ENCODE measurements at places on chromosomes 4 and X. TPM values are rescaled to one million over a fixed set of nuclear protein-coding genes. Genes with fewer than 3 reads are reported as not detected.

GRCh38 chr4:151325111-151325948 lies at the start of gene SH3D19:
Gene SH3D19 (minus strand): TSS chr4:151325605. CDS start chr4:151325352, 253 bp downstream.
- peaks cover 65% of the 10 kb centered on the region for H3K27me3 ChIP-seq
- H3K27ac ChIP-seq, result no peak within 1 kb of the TSS
- peaks cover 3% of the 10 kb centered on the region for H3K36me3 ChIP-seq
- H3K4me1 ChIP-seq, result peaks cover 7% of the 10 kb centered on the region
- H3K4me3 ChIP-seq, result peak within 1 kb of the TSS; percentile 92

The MUC7 gene
- not detected for total RNA-seq

The CSN1S1 gene
- total RNA-seq, result not detected

GRCh38 chr4:140195806-140196205 lies 41.8 kb upstream of the MAML3 start:
- peaks cover 8% of the 10 kb centered on the region for H3K4me1 ChIP-seq
- no peaks in the 10 kb centered on the region for H3K27me3 ChIP-seq
- H3K36me3 ChIP-seq, result peaks cover 4% of the 10 kb centered on the region
- H3K27ac ChIP-seq, result no peak overlapping the region
- no peak overlapping the region for H3K4me3 ChIP-seq

DNA sequence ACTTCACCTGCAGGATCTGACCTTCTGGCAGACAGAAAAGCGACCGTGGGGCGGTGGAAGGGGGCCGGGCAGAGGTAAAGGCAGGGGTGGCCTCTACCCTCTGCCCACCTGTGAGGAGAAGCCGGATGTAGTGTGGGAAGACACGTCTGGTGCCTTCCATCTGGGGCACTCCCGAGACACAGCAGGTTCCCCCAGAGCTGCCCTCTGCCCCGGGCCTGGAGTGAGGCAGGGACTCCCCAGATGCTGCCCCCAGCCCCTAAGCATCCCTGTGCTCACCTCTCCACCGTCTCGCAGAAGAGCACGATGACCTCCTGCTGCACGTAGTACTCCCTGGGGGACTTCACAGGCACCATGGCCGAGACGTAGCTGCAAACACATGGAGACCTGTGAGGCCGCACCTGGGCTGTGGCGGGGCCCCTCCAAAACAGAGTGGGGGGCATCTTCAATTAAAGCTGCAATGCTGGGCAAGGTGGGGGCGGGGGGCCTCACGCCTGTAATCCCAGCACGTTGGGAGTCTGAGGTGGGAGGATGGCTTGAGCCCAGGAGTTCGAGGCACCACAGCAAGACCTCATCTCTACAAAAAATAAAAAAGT lies 75.3 kb upstream of the MXD4 start:
- H3K4me3 ChIP-seq, result no peak overlapping the region
- DNase-seq, result no peak
- no peaks in the 10 kb centered on the region for H3K4me1 ChIP-seq
- no peak overlapping the region for H3K27ac ChIP-seq

GRCh38 chr4:156779774-156780173 lies 191.8 kb downstream of the PDGFC start:
- no peaks in the 10 kb centered on the region for H3K4me1 ChIP-seq
- no peaks in the 10 kb centered on the region for H3K27me3 ChIP-seq
- H3K36me3 ChIP-seq, result no peaks in the 10 kb centered on the region
- H3K27ac ChIP-seq, result no peak overlapping the region
- H3K4me3 ChIP-seq, result no peak overlapping the region

GRCh38 chr4:8269535-8270417 lies at the start of gene HTRA3:
Gene HTRA3 (plus strand): TSS chr4:8269754. CDS start chr4:8269969, 215 bp downstream.
- no peaks in the 10 kb centered on the region for H3K4me1 ChIP-seq
- DNase-seq, result no peak
- peaks cover 32% of the 10 kb centered on the region for H3K27me3 ChIP-seq
- no peak within 1 kb of the TSS for H3K4me3 ChIP-seq
- no peaks in the 10 kb centered on the region for H3K36me3 ChIP-seq
- H3K27ac ChIP-seq, result no peak within 1 kb of the TSS

GRCh38 chr4:30842689-30843088 lies 122.5 kb downstream of the PCDH7 start:
- no peak overlapping the region for H3K27ac ChIP-seq
- no peaks in the 10 kb centered on the region for H3K27me3 ChIP-seq
- H3K36me3 ChIP-seq, result no peaks in the 10 kb centered on the region
- no peaks in the 10 kb centered on the region for H3K4me1 ChIP-seq

The AKAP14 gene
- total RNA-seq, result not detected

The PI4K2B gene
- 29.5 TPM for total RNA-seq

GRCh38 chr4:130131536-130131935 lies 1035.6 kb downstream of the C4orf33 start:
- no peak overlapping the region for H3K27ac ChIP-seq
- no peak for DNase-seq
- H3K4me1 ChIP-seq, result no peaks in the 10 kb centered on the region

DNA sequence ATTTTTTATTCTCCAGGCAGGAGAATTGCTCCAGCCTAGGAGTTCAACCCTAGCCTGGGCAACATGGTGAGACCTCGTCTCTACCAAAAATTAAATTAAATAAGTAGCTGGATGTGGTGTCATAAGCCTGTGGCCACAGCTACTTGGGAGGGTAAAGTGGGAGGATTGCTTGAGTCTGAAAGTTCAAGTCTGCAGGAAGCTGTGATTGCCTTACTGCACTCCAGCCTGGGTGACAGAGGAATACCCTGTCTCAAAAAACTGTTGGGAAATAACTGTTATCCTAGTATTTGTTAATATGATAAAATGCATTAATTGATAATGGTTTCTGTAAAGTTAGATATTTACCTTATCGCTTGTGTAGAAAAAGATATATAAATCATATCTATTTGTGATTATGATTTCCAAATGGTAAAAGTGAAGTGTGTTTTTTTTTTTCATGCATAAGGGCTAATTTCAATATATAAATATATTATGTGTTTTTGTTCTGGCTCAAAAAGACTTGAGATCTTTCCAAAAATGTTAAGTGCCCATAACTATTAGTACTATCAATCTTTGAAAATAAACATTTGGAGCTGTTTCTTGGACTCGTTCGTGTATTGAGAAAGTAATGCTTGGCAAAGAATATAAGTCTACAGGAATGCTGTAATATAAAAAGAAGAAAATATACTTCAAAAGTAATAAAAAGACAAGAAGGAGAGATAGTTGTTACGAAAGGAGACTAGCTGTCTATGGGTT lies 396.6 kb downstream of the ADGRL3 start:
- DNase-seq, result no peak
- H3K27me3 ChIP-seq, result no peaks in the 10 kb centered on the region
- no peaks in the 10 kb centered on the region for H3K4me1 ChIP-seq
- H3K4me3 ChIP-seq, result no peak overlapping the region
- H3K36me3 ChIP-seq, result no peaks in the 10 kb centered on the region

The MAP9 gene
- 8.0 TPM for total RNA-seq

The CLDN34 gene
- total RNA-seq, result not detected

The GPR173 gene
- total RNA-seq, result 0.81 TPM

GRCh38 chr4:48472794-48473193 lies 10.3 kb upstream of the SLC10A4 start:
- DNase-seq, result no peak
- H3K27ac ChIP-seq, result no peak overlapping the region
- peaks cover 14% of the 10 kb centered on the region for H3K27me3 ChIP-seq
- H3K4me3 ChIP-seq, result no peak overlapping the region
- H3K4me1 ChIP-seq, result no peaks in the 10 kb centered on the region

GRCh38 chr4:158259955-158260575 lies 49.8 kb downstream of the TMEM144 start:
- H3K4me1 ChIP-seq, result no peaks in the 10 kb centered on the region
- no peak overlapping the region for H3K4me3 ChIP-seq
- H3K27me3 ChIP-seq, result no peaks in the 10 kb centered on the region
- H3K36me3 ChIP-seq, result no peaks in the 10 kb centered on the region

The ADRA2C gene
- not detected for total RNA-seq

GRCh38 chr4:8289956-8290700 lies 20.6 kb downstream of the HTRA3 start:
- H3K27ac ChIP-seq, result no peak overlapping the region
- no peak overlapping the region for H3K4me3 ChIP-seq
- no peaks in the 10 kb centered on the region for H3K27me3 ChIP-seq
- no peak for DNase-seq
- no peaks in the 10 kb centered on the region for H3K36me3 ChIP-seq

DNA sequence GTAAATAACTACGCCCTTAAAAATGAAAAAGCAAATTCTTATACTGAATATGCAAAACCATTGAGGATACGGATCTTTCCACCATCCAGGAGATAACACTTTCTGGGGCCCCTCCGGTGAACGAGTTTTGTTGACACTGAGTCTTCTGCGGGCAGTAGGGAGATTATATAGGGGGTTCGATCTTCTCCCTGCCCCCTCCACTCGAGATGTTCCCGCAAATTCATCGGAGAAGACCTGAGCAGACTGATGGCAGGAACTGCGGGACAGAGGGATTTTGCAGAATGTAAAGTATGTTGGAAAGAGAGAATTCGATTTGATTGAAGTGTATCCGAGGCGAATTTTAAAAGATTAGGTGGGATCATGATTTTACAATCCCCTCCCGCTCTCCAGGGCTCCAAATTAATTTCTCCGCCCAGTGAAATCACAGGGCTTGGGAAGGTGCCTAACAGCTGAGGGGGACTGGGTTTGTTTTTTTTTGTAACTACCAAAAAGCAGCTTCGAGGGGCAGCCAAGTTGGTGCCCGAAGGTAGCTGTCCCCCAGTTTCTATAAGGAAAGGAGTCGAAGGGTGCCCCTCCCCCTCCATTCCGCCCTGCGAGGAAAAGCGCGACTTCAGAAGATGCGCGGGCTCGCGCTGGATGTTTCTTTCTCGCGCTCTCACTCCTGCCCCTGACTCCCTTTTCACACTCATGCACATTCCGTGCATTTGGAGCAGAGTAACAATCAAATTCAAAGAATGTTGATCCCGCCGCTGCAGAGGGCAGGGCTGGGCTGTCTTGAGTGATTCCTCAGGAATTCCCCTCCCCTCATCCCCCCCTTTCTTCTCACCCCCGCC lies 1.2 kb downstream of the TMEM255A start:
- peaks cover 71% of the 10 kb centered on the region for H3K27me3 ChIP-seq
- DNase-seq, result peak; percentile 10
- peaks cover 14% of the 10 kb centered on the region for H3K4me1 ChIP-seq
- peak overlapping the region; percentile 4 for H3K27ac ChIP-seq

GRCh38 chr4:55256787-55257186 lies 89.3 kb upstream of the SRD5A3 start:
- peaks cover 15% of the 10 kb centered on the region for H3K27me3 ChIP-seq
- H3K27ac ChIP-seq, result no peak overlapping the region
- no peaks in the 10 kb centered on the region for H3K36me3 ChIP-seq

The KLF8 gene
- total RNA-seq, result 6.3 TPM

DNA sequence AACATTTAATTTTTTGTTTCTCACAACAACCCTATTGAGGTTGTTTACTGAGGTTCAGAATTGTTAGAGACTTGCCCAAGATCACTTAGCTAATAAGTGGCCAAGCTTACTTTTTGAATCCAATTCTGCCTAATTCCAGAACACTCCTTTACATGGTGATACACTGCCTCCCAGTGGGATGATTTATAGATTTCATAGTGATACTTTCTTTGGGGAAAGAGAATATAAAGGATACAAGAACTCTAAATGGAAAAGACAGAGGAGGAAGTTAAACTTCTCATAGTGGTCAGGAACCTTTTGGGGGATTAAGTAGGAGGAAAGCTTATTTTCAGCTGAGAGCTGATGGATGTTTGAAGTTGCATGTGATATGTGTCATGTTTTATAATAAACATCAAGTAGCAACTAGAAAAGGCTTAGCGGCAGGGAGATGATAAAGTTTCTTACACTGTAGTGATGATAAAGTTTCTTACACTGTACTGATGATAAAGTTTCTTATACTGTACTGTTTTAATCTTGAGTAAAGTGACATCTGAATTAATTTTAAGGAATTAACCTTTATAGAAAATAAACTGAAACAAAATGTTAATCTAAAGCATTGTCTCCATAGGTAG lies 15.3 kb downstream of the STAG2 start:
- no peak for DNase-seq
- H3K36me3 ChIP-seq, result no peaks in the 10 kb centered on the region
- no peak overlapping the region for H3K4me3 ChIP-seq
- no peak overlapping the region for H3K27ac ChIP-seq
- H3K4me1 ChIP-seq, result peaks cover 28% of the 10 kb centered on the region

The NUP62CL gene
- 4.9 TPM for total RNA-seq

DNA sequence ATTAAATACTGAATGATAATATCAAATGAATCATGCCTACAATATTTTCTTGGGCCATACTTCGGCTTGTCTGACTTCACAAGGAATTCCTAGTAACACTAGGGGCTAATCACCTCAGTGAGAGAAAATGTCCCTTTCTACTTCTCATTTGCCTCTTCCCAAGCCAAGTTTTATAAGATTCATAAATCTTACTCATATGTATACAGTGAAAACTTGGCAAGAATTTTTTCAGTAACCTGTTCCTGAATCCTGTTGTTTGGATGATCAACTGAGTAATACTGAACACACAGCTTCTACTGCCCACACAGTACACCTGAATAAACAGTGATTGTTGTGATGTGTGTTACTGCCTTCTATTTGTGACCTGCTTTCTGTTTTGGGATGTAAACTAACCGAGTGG lies 16.5 kb downstream of the TMPRSS11E start:
- DNase-seq, result no peak
- no peaks in the 10 kb centered on the region for H3K36me3 ChIP-seq
- H3K4me3 ChIP-seq, result no peak overlapping the region
- no peaks in the 10 kb centered on the region for H3K4me1 ChIP-seq

The CENPVL1 gene
- total RNA-seq, result not detected

- peaks cover 1% of the 10 kb centered on the region for H3K36me3 ChIP-seq
- H3K27ac ChIP-seq, result no peak overlapping the region
- no peaks in the 10 kb centered on the region for H3K27me3 ChIP-seq
- DNase-seq, result no peak
- H3K4me3 ChIP-seq, result no peak overlapping the region
- H3K4me1 ChIP-seq, result no peaks in the 10 kb centered on the region
Observed at GRCh38 chr4:116092961-116093360, 979.5 kb upstream of the NDST4 start.

The TMEM184C gene
- 15.7 TPM for total RNA-seq

The NSDHL gene
- total RNA-seq, result 10.8 TPM

- peaks cover 39% of the 10 kb centered on the region for H3K4me1 ChIP-seq
- H3K36me3 ChIP-seq, result peaks cover 2% of the 10 kb centered on the region
- DNase-seq, result no peak
- no peak overlapping the region for H3K27ac ChIP-seq
- no peak overlapping the region for H3K4me3 ChIP-seq
Observed at GRCh38 chr4:3358656-3359055, 65.8 kb downstream of the RGS12 start.

The NUDT11 gene
- total RNA-seq, result 4.2 TPM

GRCh38 chr4:140935254-140935653 lies 179.1 kb upstream of the TBC1D9 start:
- H3K36me3 ChIP-seq, result no peaks in the 10 kb centered on the region
- H3K27me3 ChIP-seq, result peaks cover 10% of the 10 kb centered on the region
- H3K4me1 ChIP-seq, result no peaks in the 10 kb centered on the region
- no peak overlapping the region for H3K4me3 ChIP-seq

DNA sequence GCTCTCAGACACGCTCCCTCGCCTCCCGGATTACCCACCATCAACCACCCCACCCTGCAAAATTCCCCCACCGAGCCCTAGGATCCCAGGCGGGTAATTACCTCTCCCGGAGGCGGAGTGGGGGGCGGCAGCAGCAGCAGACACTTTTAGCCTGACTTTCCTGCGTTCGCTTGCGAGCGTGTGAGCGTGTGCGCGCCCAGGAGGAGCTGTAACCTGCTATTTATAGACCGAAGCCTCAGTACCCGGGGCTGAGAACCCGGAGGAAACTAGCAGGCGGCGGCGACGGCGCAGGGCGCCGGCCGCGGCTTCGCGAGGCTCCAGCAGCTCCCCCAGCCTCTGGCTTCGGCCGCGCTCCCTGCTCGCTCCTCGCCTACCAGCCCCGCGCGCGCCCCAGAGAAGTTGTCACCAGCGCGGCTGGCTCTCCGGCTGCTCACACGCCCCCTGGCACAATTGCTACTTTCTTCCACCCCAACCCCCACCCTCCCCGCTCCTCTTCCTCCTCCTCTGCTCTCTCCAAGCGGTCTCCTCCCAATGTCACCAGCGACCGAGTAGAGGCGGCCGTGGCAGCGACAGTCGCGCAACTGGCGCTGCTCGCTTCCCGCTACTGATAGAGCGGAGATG lies at the start of gene INPP4B:
Gene INPP4B (minus strand): TSS at position 194 of the 621 bp plus-strand sequence.
- DNase-seq, result peak; percentile 56
- H3K4me3 ChIP-seq, result peak within 1 kb of the TSS; percentile 95
- peaks cover 30% of the 10 kb centered on the region for H3K4me1 ChIP-seq
- H3K27ac ChIP-seq, result peak within 1 kb of the TSS; percentile 40
